ENCODE measurements at places on chromosomes 6 and 20. TPM values are rescaled to one million over a fixed set of nuclear protein-coding genes. Genes with fewer than 3 reads are reported as not detected.

Gene ASIP
- total RNA-seq: not detected

DNA sequence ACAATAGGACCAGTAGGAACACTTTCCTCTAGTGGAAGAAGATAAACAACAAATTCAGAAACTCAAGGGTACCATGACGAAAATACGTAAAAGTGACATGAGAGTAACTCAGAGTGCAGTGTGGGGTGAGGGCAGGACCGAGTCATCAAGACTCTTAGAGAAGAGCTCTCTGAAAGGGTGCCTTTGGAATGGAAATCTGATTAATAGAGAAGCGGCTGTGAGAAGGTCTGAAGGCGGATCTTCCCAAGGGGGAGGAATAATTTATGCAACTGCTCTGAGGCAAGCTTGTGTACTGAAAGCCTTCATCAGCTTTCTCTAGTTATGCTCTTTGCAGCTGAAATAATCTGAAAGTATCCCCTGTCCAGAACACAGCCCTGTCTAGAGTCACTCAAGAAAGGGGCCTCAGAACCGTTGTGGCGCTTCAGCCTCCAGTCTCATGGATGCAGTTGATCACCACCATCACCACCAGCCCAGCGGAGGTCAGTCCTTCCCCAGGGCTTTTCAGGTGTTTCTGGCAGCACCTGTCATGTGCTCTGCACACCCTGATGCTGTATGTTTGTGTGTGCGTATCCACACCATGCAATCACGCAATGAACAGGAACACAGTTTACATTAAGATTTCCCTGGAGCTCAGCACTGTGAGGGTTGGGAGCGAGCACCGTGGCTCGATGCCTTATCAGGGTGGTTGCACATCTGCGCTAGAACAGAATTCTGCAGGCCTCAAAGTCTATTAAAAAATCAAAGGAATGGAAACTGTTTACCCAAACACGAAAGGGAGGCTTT lies 396.5 kb downstream of the SMOC2 start:
- no peaks in the 10 kb centered on the region for H3K36me3 ChIP-seq
- no peak overlapping the region for H3K4me3 ChIP-seq
- H3K27ac ChIP-seq: no peak overlapping the region
- H3K4me1 ChIP-seq: no peaks in the 10 kb centered on the region
- peak; percentile 55 for DNase-seq
- H3K27me3 ChIP-seq: no peaks in the 10 kb centered on the region

GRCh38 chr20:8079976-8080375 lies 52.1 kb upstream of the PLCB1 start:
- H3K27me3 ChIP-seq: no peaks in the 10 kb centered on the region
- H3K4me1 ChIP-seq: peaks cover 37% of the 10 kb centered on the region
- no peak overlapping the region for H3K27ac ChIP-seq
- DNase-seq: no peak

GRCh38 chr20:15836634-15837033 lies 736.6 kb downstream of the KIF16B start:
- H3K4me1 ChIP-seq: no peaks in the 10 kb centered on the region
- no peak for DNase-seq
- H3K27ac ChIP-seq: no peak overlapping the region
- no peaks in the 10 kb centered on the region for H3K27me3 ChIP-seq
- no peak overlapping the region for H3K4me3 ChIP-seq

- DNase-seq: no peak
- H3K4me3 ChIP-seq: no peak overlapping the region
- H3K4me1 ChIP-seq: peaks cover 68% of the 10 kb centered on the region
- peak overlapping the region; percentile 53 for H3K27ac ChIP-seq
- no peaks in the 10 kb centered on the region for H3K27me3 ChIP-seq
These were observed 16.8 kb upstream of the PTGIS start for GRCh38 chr20:49584418-49585382.
